ENCODE measurements at places on chromosomes 12 and 14. TPM values are rescaled to one million over a fixed set of nuclear protein-coding genes. Genes with fewer than 3 reads are reported as not detected.

DNA sequence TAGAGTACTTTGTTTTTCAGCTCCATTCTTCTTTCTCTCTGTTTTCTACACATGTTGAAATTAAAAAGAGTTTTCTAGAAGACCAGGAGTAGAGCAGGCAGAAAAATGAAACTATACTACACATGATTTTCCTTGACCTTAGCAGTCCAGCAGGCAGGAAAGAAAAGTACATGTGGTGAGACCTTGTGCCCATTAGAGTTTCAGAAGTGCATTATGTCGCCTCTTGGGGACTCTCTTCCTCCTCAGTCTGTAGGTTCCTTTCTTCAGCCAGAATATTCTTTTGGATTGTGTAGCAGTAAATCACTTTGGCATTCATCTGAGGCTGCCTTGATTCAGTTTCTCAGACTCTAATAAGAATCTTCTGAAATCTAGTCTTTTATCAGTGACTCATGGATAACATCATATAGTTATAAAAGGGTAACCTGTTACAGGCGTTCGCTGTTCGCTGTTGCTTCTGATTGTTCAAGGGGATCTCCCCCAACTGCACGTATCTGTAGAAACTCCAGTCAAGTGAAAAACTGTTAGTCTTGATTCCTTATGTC, 161.8 kb downstream of the ANO4 start:
- DNase-seq = no peak

DNA sequence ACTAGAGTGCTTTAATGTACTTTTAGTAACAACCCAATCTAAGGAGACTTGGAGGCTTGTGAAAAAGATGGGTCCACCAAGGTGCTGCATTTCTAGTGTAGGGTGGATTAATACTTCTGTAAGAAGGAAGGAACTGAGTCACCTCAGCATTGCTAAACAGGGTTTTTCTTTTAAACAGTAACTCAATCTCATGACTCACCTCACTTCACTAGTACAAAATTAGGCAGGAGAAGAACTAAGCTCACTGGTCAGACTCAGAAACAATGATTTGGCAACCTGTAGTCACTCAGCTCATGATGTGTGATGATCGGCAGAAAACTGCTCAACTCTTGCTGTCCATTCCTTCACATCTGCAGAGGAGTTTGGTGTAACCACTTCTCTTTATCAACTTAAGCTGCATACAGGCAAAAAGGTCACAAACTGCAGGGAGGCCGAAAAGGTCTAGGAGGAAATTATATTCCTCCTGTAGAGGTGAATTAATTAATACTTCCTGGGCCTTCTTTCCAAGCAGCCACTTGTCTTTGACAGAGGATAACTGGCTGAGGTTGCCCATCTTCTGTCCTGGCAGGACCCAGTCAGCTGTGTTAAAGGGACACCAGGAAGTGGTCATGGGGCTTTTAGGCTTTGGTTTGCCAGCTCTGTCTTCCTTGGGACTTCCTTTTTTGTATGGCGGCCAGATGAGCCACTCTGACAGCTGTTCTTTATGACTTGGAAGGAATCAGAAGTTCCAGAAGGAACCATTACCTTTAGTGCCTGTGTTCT, 466.9 kb downstream of the FUT8 start:
- DNase-seq = peak; percentile 7

GRCh38 chr12:131428091-131428685, 282.7 kb upstream of the SFSWAP start:
- DNase-seq = no peak

DNA sequence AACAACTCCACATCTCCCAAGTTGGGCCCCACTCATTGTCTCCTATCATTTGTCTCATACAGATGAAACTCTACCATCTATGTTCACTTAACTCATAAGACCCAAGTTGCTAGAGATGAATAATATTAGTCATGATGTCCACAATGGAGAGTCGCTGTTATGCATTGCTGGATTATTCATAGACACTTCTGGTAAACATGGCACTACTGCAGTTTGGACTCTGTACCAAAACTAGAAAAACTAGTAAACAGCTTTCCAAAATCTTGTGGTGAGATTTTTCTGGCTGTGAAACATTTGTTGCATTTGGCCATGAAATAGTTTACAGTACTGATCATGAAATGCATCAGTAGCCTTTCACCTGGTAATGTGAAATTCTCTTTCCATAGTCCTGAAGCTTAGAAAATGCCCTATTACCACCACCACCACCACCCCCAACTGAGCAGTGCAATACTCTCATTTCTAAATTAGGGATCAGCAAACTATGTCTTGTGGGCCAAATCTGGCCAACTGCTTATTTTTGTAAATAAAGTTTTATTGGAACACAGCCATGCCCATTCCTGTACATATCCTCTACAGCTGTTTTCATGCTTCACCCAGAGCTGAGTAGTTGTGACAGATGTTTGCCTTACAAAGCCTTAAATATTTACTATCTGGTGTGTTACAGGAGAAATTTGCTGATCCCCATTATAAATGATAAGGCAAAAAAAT, 236.5 kb downstream of the DPF3 start:
- peak; percentile 58 for DNase-seq

GRCh38 chr14:32252030-32252670, 49.1 kb upstream of the RNU6-8 start:
- DNase-seq = peak; percentile 79

GRCh38 chr14:104419865-104420505, 159.6 kb upstream of the C14orf180 start:
- no peak for DNase-seq

- peak; percentile 64 for DNase-seq
These were observed 513 bp downstream of the CCNK start for GRCh38 chr14:99481745-99482099.

DNA sequence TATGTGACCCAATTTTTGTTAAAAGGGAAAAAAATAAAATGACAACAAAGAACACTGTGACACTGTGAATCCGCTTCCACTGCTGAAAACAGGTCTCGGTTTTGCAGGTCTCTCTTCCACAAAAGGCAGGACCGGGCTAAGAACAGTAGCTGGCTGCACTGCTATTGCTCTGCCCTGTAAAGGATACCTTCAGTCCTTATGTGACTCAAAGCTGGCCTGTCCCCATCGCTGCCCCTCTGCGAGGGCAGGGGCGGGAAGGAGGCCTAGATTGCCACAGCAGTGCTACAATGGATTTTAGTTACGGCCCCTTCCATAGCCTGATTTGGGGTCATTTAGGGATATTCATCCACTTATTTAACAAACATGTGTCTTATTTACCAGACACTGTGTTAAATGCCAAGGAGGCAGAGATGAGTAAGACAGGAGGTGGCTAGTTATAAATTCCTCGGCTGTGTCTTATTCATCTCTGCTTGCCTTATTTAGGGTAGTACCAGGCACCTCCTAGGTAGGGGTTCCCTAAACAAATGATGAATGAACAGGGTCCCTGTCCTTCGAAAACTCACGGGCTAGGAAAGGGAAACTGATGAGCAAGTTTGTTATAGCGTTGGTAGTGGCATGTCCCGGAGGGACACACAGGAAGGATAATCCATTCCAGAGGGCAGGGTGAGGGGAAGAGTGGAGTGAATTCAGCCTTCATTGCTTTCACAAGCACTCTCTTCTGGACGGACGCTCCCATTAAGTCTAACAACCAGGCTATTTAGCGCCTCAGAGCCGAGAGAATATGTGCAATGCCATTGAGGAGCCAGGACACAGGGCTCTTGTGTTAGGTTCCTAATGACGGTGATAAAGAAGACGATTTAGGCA, 73.3 kb downstream of the EID3 start:
- no peak for DNase-seq

GRCh38 chr12:80551897-80552296, 107.9 kb downstream of the PTPRQ start:
- peak; percentile 95 for DNase-seq

GRCh38 chr14:38357557-38357956, 101.7 kb upstream of the CLEC14A start:
- DNase-seq = peak; percentile 75

GRCh38 chr12:51851413-51852124, 3.1 kb upstream of the FIGNL2 start:
- no peak for DNase-seq

GRCh38 chr12:55019784-55020183, at the start of gene NEUROD4:
NEUROD4 (plus strand) TSS chr12:55019974; CDS start chr12:55026440, 6,466 bp downstream.
- peak; percentile 53 for DNase-seq

PMEL gene
- 1.3 TPM for total RNA-seq

ADAMTS20 gene
- under 0.01 TPM for total RNA-seq

GALNT9 gene
- not detected for total RNA-seq

JKAMP gene
- total RNA-seq = 104 TPM

RPGRIP1 gene
- total RNA-seq = not detected

Data from fibroblast of villous mesenchyme (primary cell).